ENCODE measurements at places on chromosomes 5 and 9. TPM values are rescaled to one million over a fixed set of nuclear protein-coding genes. Genes with fewer than 3 reads are reported as not detected.

DNA sequence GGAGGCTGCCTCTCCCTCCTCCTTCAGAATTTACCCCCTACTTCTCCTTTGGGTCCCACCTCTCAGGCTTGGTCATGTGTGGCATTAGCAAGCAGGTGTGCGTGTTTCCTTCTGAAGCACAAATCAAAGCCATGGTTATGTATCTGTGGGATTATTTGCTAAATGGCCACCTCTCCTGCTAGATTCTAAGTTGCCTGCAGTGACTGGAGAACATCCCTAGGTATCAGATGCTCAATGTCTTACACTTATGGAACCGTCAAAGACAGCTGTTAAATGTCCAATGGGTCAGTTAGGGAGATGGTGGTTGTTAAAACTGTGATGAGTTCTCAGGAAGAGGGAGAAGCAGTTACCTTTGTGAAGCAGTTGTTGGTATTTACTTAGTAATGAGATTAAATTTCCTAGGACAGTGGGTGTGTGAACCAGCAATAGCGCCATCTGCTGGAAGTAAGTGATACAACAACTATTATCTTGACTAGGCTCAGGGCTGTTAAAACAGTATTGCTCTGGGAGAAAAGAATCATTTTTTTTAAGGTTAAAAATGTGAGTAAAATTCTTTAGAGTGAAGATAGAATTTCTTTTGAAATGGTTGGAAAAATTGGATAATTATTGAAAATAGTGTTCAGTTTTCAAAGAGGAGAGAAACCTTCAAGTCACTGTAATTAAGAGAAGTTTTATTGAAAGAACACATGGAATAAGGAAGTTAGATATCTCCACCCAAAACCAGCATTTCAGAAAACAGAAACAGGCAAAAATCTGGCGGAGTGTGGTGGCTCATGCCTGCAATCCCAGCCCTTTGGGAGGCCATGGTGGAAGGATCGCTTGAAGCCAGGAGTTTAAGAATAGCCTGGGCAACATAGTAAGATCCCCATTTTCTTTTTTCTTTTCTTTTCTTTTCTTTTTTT lies 71.3 kb downstream of the TMC1 start:
- DNase-seq, result peak; percentile 64

Gene ANKRD33B
- 0.49 TPM for total RNA-seq

Gene SLC25A48
- not detected for total RNA-seq

Gene ARL10
- 1.5 TPM for total RNA-seq

DNA sequence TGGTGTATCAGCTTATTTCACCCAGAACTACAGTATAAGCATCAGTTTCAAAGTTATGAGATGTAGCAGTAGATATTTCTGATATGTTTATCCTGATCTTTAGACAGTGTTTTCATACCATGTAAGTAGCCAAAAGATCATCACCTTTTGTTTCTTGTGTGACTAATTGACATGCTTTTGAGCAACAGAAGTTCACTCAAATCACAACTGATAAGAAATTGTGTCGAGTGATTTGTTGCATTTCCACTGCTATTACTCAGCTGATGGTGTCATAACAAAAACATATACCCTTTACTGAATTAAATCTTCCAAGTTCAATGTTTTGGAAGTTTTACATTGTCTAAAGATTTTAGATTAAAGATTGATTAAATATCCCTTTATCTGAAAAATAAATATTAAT lies 324.5 kb downstream of the TUSC1 start:
- no peak for DNase-seq

Gene RFX3
- total RNA-seq, result 3.1 TPM

Data from M059J (cell line).